ENCODE measurements at places on chromosomes 6 and 20.
A peak's percentile ranks its signal among the peaks of the same experiment; 100 is the strongest.

- no peak for DNase-seq
These were observed 333.2 kb upstream of the PLCB4 start for GRCh38 chr20:8735674-8736073.

DNA sequence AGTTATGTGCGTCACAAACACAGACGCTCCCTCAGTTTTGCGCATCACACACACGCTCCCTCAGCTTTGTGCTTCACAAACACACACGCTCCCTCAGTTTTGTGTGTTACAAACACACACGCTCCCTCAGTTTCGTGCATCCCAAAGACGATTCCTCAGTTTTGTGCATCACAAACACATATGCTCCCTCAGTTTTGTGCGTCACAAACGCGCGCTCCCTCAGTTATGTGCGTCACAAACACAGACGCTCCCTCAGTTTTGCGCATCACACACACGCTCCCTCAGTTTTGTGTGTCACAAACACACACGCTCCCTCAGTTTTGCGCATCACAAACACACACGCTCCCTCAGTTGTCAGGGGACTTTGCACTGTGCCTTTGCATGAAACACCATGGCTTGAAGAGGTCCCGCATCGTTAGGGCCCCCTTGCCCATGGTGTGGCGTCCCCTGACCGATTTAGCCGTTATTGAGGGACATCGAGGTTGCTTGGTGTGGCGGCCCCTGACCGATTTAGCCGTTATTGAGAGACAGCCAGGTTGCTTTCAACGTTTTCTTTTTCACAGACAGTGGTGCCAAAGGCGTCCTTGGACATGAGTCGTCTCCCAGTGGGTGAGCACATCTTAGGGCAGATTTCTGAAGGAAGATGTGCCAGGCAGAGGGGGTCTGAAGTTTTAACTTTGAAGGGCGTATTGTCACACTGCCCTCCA, 28.1 kb upstream of the MYT1 start:
- DNase-seq = no peak

DNA sequence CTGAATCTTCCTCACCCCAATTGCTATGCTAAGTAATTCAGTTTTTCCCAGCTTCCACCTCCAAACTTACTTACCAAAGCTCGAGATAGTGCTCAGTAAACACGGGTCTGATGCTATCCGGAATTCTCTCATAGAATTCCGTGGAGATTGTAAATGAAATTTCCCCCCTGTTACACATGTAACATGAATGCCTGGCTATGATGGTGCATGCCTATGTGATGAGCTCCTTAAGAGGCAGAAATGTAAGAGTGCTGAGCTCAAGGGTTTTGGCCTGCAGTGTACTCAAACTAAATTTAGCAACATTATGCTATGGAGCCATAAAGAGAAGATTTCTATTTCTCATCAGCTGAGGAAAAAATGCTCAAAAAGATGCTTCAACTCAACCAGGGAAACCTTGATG, 133.4 kb upstream of the FUT9 start:
- DNase-seq = no peak

DNA sequence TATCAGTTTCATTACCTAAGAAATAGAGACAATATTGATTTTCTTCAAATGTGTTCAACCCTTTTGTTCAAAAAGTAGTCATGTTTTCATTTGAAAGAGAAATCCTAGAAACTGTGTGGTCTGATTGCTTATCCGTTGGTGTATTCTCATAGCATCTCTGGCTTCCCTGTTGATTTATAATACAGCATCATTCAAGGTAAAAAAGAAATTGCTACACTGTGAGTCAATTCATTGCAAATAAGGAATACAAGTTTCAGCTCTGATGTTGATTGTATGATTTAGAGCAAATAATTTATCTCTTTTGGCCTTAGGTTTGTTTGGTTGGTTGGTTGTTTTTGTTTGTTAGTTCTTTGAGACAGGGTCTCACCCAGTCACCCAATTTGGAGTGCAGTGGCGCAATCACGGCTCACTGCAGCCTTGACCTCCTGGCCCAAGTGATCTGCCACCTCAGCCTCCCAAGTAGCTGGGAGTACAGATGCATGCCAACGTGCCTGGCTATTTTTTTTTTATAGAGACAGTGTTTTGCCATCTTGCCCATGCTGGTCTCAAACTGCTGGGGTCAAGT, 185.5 kb upstream of the TNFAIP3 start:
- no peak for DNase-seq

DNA sequence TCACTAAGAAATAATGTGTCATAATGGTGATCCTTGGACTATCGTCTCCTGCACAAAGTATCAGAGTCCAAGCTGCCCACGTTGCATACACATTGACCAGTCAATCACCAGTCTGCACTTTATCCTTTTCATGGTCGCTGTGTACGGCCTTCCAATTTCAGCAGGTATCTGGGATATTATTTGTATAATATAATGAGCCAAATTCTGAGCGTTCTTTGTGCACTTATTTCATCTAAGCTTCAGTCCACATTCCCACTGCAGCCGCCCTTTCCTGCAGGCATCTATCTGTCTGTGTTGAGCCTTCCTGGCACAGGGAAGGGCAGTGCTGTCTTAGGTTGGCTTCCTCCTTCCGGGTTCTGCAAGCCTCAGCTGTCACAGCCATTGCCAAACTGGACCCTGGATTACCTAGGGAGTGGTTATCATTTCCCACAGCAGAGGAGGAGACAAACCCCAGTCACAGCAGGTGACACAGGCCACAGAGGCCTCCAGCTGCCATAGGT, 174.3 kb downstream of the TTLL2 start:
- DNase-seq = no peak

DNA sequence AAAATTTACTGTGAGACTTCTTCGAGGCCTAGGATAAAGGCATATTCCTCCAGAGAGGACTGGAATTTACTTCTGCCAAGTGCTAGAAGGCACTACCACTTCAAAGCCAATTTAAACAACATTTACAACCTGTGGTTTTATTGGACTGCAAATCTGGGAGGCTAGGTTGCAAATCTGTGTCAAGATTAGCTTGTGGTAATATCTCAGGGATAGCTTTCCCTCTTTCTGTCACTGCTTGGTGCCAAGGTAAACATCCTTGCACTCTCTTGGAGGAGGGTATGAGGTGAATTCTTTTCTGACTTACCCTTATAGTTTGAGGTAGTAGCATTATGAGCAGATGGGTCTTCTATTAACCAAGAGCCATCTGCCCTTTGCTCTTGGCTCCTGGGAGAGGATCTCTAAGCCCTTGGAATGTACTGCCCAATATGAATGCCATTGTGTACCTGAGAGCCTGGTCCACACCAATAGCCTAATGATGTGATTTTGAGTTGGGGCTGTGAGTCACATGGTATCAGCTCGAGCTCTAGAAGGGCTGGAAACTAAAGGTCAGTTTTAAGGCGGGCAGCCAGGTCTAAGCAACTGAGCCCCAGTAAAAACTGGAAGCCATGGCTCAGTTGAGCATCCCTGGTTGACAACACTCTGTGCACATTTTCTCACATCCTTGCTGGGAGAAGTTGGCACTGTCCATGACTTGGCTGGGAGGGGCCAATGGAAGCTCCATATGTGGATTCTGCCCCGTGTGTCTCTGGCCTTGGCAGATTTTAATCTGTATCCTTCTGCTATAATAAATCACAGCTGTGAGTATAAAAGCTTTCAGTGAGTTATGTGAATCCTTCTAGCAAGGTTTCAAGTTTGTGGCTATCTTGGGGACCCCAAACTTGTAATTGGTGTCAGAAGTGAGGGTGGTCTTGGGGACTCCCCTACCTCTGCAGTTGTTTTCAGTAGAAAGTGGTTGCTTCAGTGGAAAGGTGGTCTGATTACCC, 188.1 kb downstream of the UBE3D start:
- DNase-seq = no peak

- DNase-seq = no peak
These were observed 38.1 kb upstream of the HLA-E start for GRCh38 chr6:30450909-30451841.

DNA sequence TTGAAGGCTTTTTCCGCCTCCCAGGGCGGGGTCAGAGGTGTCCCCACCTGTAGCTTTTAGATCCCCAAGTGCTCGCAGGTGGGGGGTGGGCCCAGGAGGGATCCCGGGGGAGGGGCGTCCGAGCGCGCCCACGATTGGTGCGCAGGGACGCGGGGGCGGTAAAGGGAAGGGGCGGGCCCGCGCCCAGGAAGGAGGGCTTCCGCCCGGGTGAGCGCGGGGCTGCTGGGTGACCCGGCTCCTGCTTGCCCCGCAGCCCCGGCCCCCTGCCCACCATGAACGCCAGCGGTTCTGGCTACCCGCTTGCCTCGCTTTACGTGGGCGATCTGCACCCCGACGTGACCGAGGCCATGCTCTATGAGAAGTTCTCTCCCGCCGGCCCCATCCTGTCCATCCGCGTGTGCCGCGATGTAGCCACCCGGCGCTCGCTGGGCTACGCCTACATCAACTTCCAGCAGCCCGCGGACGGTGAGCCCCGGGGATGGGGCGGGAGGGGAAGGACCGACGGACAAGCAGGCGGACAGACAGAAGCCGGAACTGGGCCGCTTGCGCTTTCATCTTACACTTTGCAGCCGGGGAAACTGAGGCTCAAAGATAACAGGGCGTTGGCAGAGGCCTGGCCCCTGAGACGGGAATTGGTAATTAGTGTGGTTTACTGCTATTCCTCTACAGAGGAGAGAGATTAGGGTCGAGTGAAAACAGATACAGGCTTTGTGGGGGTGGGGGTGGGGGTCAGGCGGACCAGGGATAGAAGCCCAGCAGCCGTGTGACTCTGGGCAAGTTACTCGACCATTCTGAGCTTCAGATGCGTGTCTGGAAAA, at the start of gene PABPC1L:
TSS of gene PABPC1L (plus strand) at position 189 of the 818 bp plus-strand sequence. CDS start at position 273, 84 bp downstream.
- DNase-seq = peak; percentile 25

GRCh38 chr6:90421666-90422065, 125.0 kb upstream of the BACH2 start:
- no peak for DNase-seq

GRCh38 chr6:157982563-157983405, 1.1 kb downstream of the SYNJ2 start:
- no peak for DNase-seq

DNA sequence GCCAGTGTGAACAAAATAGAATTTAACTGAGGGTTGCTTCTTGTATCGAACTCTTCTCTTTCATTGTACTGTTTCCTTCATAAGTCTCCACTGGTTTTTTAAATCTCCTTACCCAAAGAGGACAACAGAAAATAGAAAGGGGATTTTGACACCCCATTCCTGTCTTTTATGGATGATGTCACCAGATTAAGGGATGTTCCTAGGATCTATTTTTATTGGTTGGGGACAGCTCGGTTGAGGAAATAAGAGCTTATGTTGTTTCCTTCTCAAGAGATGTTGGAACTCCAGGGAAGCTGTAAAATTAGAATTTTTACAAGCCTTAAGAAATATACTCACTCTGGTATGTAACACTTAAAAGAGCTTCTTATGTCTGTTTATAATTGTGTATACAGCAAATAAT, 171.5 kb downstream of the PHF3 start:
- no peak for DNase-seq

DNA sequence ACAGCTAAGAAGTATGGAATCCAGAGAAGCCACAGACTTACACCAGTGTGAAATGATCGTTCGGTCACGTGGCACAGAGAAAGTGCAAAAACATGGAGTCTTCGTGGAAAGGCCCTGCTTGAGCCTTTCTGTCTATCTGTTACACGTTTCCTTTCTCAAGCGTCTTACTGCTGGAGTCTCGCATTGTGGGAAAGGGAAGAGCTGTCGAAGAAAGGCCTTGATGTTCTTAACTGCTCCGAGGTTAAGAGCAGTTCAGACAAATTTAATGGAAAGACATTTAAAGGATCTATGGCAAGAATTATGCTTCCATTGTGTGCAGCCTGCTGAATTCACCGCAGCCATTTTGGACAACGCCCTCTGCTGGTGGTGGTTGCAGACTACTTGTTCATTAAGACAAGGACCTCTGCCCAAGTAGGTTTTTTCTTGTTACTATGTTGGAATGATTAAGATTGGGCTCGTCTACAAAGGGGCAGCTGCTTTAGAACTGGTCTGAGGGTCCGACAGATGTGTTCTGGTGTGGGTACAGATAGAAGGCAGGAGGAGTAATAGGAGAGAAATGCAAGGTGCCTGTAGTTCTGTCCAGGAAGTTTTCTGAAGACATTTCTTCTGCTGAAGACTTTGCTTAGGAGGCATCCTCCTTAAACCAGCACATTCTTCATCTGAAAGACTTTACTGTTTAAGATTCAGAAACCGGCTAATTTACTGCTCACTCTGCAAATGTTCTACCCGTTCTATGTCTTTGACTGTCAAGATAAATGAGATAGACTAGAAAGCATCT, 24.7 kb upstream of the CCN6 start:
- peak; percentile 25 for DNase-seq

- DNase-seq = no peak
These were observed 154.4 kb downstream of the PLCB4 start for GRCh38 chr20:9223296-9223695.

DNA sequence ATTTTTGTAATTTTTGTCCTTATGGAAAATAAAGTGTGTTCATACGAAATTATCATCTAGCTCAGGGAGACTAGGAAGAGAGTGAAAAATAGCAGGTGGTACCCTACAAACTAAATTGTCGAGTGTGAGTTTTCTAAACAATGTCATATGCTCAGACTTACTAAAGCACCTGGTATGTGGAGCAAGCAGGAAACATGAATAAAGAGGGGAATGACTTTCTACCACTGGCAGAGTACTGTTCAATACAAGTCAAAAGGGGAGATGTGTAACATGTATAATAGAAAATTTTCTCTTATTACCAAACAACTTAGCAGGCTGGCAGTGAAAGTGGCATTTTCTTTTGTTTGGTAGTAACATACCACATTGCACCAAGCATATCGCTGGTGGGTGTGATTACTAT, 36.1 kb downstream of the CTNNBL1 start:
- no peak for DNase-seq

- DNase-seq = no peak
These were observed 6.3 kb upstream of the AP5S1 start for GRCh38 chr20:3813848-3814581.

DNA sequence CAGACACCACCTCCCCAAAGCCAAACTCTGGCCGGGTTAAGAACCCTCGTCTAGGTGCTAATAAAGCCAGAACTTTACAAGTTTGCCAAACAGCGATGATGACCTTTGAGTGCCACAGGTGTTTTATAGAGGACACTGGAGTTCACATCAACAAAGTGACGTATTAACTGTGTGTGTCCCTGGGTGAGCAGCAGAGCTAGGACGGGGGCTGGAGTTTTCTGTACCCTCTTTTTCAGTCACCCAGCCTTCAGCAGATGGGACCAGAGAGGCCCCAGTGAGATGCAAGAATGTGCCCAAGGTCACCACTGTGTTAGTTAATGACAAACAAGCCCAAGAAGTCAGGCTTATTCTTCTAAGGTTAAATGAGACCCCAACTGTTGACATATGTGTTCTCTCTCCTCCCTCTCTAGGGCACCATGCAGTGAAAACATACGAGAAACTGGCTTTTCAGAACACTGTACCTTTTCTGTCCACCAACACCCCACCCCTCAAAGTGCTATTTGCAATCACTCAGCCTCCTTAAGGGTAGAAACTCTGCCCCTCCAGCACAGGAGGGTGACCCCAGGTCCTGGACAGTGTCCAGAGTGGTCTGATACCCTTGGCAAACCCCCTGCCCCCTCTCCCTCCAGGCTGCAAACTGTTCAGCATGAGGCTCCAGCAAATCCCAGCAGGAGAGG, 5.2 kb downstream of the SDC4 start:
- DNase-seq = no peak

DNA sequence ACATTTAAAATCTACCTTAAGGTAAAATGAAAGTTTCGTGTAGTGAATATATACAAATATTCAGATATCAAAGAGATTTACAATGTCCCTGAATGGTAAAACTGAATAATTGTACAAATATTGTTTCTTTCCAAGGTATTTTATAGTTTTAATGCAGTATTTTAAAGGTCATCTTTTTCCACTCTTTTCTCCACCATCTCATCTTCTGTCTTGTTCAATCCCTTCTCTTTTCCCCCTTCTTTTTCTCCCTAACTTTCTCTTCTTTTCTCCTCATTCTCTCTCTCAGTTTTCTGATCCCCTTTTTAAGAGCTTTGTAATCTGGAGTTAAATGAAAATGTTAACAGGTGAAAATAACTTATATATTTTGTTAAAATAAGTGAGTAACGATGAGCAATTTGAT, 126.9 kb downstream of the ADGRB3 start:
- DNase-seq = no peak

All from NCI-H1092 (cell line).